ENCODE measurements at places on chromosomes 1 and 21. TPM values are rescaled to one million over a fixed set of nuclear protein-coding genes. Genes with fewer than 3 reads are reported as not detected.

CACNA1E gene
- not detected for polyA plus RNA-seq

PTPN22 gene
- 83.2 TPM for polyA plus RNA-seq

FCRL6 gene
- polyA plus RNA-seq: 129 TPM

SV2A gene
- 2.9 TPM for polyA plus RNA-seq

DPT gene
- not detected for polyA plus RNA-seq

OR2W3 gene
- not detected for polyA plus RNA-seq

FMN2 gene
- polyA plus RNA-seq: not detected

MROH9 gene
- polyA plus RNA-seq: not detected

APOBEC4 gene
- polyA plus RNA-seq: not detected

NFASC gene
- polyA plus RNA-seq: not detected

GRCh38 chr1:234578735-234579134 lies 31.2 kb downstream of the IRF2BP2 start:
- DNase-seq: no peak

- DNase-seq: no peak
Measured at GRCh38 chr1:59596956-59597355, 217.8 kb upstream of the HOOK1 start.

GRCh38 chr1:66197785-66198184 lies 336.2 kb upstream of the SGIP1 start:
- DNase-seq: no peak

DNA sequence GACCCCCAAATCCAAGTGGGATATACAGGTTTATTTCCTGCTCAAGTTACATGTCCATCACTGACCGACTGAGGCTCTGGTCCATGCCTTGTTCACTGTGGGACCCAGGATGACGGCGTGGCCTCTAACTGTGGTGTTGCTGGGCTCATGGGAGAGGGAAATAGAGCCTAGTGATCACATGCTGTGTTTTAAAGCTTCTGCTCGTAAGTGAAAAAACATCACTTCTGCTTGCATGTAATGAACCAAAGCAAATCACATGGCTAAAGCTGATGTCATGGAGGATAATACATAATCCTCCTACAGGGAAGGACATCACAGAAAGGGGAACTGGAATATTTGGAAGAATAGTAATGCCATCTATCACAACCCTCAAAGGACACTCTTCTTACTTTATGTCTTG lies 107.6 kb downstream of the FASLG start:
- DNase-seq: no peak

DNA sequence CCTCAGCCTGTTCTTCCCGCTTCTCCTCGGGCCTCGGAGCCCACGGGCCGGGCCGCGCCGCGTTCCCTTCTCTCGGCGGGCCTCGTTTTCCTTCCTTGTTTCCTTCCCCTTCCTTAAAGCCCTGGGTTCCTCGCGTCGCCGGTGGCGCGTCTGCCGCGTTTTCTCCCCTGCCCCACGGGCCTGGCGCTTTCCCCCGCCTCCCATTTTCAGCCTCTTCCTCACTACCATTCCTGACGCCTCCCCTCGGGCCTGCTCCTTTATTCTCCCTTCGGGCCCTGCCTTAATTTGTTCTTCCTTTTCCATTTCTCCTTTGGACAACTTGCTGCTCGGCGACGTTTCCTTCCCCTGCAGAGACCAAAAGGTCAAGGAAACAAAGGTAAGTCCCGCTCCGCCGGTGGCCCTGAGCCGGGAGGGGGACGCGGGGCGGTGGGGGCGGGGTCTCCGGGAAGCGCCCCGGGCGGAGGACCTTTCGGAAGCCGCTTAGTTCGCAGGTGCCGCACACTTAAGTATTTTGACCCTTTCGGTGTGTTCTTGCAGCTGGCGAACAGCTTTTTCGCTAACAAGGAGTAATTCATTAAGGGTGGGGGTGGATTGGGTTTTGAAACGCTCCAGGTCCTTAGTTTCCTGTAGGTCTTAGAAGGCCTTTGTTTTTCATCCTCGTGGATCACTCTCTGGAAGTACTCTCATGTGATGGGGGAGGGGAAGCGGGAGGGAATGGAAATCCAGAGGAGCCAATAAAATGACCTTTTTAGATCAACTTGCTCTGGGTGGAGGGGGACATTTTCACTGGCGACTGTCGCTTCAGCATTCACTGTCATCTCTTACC lies 780 bp downstream of the YTHDF2 start:
- DNase-seq: peak; percentile 31

- DNase-seq: no peak
Measured at GRCh38 chr1:109889094-109889493, 21.6 kb upstream of the CSF1 start.

- DNase-seq: no peak
Measured at GRCh38 chr1:37672136-37672870, 20.0 kb upstream of the CDCA8 start.

GRCh38 chr1:208105756-208106155 lies 138.4 kb downstream of the PLXNA2 start:
- no peak for DNase-seq

- no peak for DNase-seq
Measured at GRCh38 chr21:35617491-35617890, 442.8 kb downstream of the SETD4 start.

DNA sequence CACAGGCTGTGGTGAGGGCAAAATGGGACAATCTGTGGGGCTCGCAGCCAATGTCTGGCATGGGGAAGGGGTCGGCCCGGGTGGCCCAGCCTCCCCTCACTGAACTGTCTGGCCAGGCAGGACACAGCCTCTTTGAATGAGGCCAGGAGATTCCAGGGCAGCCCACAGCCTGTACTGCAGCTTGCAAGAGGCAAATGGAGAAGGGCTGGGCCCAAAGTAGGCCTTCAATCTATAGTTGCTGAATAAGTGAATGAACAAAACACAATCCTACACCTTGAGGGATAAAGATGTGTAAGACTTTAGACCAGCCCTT lies 23.2 kb downstream of the SLC27A3 start:
- DNase-seq: no peak

DNA sequence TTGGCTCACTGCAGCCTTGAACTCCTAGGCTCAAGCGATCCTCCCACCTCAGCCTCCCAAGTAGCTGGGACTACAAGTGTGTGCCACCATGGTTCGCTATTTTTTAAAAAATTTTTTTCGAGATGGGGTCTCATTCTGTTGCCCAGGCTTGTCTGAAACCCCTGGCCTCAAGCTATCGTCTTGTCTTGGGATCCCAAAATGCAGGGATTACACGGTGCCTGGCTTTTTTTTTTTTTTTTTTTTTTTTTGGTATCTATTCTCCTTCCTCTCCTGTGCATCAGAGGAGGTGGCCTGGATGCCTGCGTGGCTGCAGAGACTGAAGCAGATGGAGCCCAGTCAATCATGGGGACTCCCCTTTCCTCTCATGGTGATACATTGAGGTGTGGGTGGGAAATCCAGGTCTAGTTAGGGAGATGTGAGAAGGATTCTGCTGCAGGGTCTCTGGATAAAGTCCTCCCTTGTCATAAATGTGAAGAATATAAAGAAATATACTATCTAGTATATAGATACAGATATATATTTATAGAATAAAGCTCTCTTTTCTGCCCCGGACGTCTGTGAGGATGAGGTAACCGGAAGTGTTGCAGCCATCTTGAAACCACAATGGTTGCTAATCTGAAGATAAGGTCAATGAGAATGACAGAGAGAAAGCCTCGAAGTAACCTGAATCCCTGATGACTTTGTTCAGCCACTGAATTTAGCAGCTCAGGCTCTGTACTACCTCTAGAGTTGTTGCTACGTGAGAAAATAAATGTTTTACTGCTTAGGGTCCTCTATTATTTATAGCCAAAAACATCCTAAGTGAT lies 19.5 kb upstream of the RGSL1 start:
- peak; percentile 21 for DNase-seq

DNA sequence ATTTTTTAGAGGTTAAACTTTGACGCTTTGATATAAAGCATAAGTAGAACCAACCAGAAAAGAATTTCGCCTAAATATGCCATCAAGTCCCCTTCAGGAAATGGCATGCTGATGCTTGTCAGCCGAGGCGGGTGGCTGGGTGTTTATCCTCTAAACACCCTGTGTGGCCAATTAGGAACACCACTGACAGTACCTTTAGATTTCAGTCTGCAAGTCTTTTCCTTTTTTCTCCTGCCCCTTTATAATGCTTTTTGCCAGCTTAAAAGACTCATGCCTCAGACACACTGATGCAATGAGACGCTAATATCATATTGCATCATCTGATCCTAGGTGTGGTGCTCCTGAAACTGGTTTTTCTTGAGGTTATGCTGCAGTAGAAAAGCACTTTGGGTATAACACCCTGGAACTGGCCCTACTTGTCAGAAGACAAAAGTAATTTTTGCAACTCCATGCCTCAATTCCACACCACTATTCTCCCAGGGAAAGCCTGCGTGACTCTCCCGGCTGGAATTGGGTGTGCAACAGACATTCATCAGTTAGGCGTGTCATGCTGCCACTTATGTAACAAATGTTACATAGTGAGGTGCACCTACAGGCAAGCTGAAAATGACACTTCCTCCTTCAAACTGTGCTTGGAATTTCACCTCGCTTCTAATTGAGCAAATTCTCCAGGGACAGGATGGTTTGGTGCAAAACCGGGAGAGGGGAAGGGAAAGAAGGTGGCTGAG lies 2.0 kb upstream of the RCC2 start:
- no peak for DNase-seq

DNA sequence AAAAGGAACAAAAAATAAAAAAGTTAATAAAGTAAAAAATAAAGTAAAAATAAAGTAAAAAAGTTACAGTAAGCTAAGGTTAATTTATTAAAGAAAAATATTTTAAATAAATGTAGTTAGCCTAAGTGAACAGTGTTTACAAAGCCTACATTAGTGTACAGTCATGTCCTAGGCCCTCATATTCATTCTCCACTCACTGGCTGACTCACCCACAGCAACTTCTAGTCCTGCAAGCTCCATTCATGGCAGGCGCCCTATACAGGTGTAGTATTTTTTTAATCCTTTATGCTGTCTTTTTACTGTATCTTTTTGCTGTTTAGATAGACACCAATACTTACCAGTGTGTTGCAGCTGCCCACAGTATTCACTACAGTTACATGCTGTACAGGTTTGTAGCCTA lies 12.4 kb downstream of the ADAR start:
- no peak for DNase-seq

- peak; percentile 72 for DNase-seq
Measured at GRCh38 chr21:34887725-34888568, 161.2 kb downstream of the RUNX1 start.

- DNase-seq: no peak
Measured at GRCh38 chr1:3310718-3311400, 143.6 kb upstream of the ARHGEF16 start.

Measured in CD8-positive, alpha-beta memory T cell (primary cell).